Activated CD4-positive, alpha-beta T cell treated with anti-CD3 and anti-CD28 coated beads, Interleukin-2, amount 50 U/mL, for 48 hours (primary cell): ENCODE measurements at places on chromosomes 16 and 17.

GRCh38 chr17:80990921-80991644 is 558 bp upstream of the CHMP6 start:
- DNase-seq: no peak

DNA sequence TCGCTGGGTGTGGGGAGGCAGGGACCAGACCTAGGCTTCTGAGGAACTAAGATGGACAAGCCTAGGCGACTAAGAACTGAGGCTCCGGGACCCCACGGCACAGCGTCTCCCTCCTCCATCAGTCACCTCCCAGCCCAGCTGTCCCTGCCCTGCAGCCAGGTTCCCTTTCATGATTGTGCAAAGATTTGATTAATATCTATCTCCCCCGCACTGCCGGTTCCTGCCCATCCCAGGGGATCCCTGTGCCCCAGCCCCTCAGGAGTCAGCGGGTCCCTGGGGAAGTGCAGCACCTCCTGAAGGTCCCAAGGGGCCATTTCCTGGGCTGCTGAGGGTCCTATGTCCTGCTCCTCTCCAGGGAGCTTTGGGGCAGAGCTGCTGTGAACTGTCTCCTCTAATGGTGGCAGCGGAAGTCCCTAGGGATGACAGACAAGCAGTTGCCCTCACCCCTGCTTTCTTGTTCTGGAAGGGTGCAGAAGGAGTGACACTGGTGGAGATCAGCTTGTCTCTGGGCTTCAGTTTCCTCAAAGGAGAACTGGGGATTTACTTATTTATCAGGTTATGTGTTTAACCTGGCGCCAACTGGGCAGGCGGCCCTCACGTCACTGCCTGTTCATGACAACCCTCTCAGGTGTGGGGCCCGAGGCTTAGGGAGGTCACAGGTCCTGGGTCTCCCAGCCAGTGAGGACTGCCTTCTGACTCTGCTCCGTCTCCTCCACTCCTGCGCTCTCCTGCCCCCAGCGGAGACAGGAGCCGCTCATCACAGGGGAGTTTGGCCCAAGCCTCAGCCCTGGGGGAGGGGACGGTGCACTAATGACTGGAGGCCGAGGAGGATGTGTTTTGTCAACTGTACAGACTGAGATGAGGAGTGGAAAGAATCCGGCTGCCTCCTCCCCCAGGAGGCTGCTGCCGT is 1.9 kb upstream of the C16orf74 start:
- no peak for DNase-seq

DNA sequence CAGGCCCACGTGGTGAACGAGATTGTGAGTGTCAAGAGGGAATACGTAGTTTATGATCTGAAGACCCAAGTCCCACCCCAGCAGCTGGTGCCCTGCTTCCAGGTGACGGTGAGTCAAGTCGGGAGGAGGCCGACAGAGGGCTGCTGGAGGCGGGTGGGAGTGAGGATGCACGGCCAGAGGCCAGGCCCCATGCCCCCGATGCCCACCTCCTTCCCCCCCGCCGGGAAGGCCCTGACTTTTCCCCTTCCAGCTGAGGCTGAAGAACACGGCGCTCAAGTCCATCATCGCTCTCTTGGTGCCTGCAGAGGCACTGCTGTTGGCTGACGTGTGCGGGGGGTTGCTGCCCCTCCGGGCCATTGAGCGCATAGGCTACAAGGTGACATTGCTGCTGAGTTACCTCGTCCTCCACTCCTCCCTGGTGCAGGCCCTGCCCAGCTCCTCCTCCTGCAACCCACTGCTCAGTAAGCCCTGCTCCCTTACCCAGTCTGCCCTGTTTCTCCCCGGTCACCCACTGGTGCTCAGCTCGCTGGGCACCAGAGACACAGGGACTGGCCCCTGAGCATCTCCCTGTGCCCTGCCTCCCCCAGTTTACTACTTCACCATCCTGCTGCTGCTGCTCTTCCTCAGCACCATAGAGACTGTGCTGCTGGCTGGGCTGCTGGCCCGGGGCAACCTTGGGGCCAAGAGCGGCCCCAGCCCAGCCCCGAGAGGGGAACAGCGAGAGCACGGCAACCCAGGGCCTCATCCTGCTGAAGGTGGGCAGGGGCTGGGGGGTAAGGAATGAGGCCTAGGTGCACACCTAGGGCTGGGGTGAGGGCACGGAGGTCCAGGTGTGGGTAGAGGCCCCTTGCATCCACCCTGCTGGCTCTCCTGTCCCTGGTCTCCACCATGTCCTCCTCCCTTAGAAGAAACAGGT is 2.6 kb downstream of the ZACN start:
- no peak for DNase-seq

- no peak for DNase-seq
Observed at GRCh38 chr16:81823111-81823510, 44.0 kb downstream of the PLCG2 start.
